Mesendoderm (in vitro differentiated cells): ENCODE measurements at places on chromosomes 6 and 20.
A peak's percentile ranks its signal among the peaks of the same experiment; 100 is the strongest.

GRCh38 chr6:64186592-64186991 lies 551.0 kb downstream of the PHF3 start:
- DNase-seq = no peak

- DNase-seq = no peak
These were observed 558.2 kb upstream of the JAG1 start for GRCh38 chr20:11231742-11232648.

DNA sequence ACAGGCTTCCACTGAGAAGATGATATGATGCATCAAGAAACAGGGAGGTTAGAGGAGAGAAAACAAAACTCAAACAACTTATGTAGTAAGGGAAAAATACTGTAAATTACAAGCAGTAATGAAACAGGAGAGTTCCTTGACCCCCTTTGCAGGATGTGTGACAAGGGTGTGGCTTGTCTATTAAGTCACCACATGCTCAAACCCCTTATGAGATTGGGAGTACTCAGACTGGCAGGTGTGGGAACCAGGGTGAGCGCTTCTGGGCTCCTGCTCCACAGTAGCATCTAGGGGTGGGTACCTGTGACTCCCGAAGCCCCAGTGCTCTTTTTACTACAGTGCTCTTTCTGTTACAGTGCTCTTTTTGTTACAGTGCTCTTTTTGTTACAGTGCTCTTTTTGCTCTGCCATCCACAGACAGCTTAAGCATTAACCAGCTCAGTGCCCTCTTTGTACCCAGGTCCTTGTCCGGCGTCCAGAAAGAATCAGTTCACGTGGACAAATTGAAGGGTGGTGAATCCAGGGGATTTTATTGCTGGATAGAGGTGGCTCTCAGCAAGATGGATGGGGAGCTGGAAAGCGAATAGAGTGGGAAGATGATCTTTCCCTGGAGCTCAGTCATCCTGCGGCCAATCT lies 28.7 kb downstream of the OLIG3 start:
- no peak for DNase-seq

- no peak for DNase-seq
These were observed 59.9 kb upstream of the BHLHE23 start for GRCh38 chr20:63066506-63067265.

- no peak for DNase-seq
These were observed 21.4 kb downstream of the GSTA2 start for GRCh38 chr6:52741872-52742271.

GRCh38 chr6:37451441-37452193 lies 18.6 kb downstream of the CMTR1 start:
- DNase-seq = no peak

GRCh38 chr20:15564981-15565380 lies 1008.3 kb downstream of the KIF16B start:
- DNase-seq = no peak

DNA sequence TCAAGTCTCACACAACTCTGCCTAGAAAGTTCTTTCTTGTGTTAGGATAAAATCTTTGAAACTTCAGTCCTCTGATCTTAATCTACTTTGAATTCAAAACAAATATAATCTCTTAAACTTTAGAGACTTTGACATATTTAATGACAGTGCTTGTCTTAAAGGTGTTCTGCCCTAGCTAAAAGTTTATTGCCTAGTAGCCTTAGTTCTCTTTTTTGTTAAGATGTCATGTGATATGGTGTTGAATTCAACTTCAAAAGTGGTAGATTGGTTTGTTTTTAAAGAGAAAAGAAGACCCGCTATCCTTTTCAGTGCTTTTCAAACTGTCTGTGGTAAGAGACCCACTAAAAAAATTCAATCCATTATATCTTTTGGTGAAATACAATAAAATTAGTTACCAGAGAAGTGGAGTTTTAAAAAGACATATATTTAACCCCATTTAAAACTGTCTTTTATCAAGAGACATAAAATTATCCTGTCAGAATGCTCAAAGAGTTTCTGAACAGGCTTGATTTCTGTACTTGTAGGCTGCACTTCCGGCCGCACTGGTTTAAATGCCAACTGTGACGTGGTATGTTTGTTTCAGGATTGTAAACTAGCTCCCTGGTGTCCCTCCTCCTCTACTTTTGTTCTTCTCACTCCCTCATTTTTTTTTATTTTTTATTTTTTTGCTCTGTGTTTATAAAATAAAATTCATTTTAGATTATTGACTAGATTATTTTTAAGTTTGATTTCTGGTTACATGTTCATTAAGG lies 76.5 kb downstream of the QKI start:
- DNase-seq = no peak

DNA sequence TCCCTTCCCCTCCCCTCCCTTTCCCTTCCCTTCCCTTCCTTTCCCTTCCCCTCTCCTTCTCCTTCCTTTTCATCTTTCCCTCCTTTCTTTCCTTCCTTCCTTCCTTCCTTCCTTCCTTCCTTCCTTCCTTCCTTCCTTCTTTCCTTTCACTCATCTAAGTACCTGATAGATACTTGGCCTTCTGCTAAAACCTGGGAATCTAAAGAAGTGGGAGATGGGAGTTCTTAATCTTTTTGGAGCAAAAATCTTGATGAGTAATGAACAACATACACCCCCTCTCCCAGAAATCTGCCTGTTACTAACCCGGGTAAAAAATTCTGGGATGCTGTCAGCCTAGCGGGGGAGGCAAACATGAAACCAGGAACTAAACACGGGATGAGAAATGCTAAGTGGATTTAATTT lies 100.7 kb downstream of the VEGFA start:
- DNase-seq = no peak

- DNase-seq = peak; percentile 41
These were observed 36.3 kb upstream of the TGM2 start for GRCh38 chr20:38201356-38201755.

DNA sequence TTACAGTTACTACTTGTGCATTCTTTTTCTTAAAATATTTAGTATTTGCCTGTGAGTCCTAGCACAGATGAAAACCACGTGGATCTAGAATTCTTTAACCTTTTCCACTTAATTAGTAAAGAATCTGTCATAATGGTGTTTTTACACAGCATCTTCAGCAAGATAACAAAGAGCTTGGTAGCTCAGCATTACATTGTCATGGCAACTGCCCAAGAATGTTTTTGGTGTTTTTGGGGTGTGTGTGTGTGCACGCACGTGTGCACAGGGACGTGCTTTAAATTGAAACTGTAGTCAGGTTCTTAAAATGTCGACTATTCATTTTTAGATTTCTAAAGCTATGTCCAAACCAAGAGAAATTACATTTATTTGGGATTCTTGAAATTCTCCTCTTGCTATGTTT lies 108.0 kb downstream of the FIG4 start:
- DNase-seq = no peak

- DNase-seq = peak; percentile 40
These were observed 186.8 kb downstream of the CDH26 start for GRCh38 chr20:60144974-60145527.

GRCh38 chr20:48190757-48191156 lies 405.5 kb upstream of the SULF2 start:
- DNase-seq = peak; percentile 42

DNA sequence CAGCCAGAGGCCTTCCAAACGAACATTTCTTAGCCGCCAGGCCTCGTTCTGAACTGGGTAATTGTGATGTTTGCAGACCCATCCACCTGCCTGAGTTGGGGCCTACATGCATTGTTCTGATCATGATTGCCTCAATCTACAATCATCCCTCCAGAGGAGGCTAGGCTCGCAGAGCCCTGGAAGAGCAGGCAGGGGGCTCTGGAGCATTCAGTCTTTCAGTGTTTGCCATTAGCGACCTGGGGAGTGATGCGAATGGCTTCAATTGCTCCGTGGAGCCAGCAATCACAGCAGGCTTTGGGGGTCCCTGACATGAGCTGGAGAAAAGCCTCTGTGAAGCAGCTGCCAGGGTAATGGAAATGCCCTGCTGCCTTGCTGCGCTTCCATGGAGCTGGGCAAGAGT lies 22.0 kb downstream of the SNAP25 start:
- DNase-seq = peak; percentile 36

- no peak for DNase-seq
These were observed 167.4 kb downstream of the COL21A1 start for GRCh38 chr6:56079751-56080540.

- DNase-seq = no peak
These were observed 42.6 kb upstream of the TULP4 start for GRCh38 chr6:158269657-158270056.

DNA sequence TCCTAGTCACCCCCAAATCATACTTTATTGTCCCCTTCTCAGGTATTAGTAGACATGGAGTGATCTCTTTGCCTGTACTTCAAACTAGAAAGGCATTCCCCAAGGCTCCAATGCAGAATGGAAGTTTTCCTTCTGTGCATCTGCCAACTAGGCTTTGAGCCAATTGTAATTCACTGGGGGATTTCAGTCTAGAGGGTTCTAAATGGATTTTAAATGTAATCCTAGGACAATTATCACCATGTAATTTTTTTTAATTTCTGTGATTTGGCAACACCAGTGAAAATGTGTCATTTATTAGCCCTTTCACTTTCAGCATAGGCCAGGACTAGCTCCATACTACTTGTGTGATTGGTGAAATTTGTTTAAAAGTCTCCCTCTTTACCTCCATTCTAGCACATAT lies 557.6 kb upstream of the MARCKS start:
- no peak for DNase-seq

DNA sequence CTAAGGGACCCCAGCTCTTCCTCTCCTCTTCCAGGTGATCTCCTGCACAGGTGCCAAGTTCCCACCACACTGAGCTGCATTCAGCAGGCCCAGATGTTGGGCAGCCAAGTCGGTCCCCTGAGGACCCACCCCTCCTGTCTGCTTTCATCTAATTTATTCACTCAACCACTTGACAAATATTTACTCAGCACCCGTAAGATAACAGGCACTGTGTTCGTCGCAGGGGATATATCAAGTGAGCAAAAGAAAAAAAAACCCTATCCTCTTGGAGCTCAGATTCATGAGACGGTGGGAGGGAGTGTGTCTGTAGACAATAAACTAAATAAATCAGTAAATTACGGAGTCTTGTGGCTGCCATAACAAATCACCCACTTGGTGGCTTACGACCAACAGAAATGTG lies 143.6 kb downstream of the MRPL14 start:
- no peak for DNase-seq

DNA sequence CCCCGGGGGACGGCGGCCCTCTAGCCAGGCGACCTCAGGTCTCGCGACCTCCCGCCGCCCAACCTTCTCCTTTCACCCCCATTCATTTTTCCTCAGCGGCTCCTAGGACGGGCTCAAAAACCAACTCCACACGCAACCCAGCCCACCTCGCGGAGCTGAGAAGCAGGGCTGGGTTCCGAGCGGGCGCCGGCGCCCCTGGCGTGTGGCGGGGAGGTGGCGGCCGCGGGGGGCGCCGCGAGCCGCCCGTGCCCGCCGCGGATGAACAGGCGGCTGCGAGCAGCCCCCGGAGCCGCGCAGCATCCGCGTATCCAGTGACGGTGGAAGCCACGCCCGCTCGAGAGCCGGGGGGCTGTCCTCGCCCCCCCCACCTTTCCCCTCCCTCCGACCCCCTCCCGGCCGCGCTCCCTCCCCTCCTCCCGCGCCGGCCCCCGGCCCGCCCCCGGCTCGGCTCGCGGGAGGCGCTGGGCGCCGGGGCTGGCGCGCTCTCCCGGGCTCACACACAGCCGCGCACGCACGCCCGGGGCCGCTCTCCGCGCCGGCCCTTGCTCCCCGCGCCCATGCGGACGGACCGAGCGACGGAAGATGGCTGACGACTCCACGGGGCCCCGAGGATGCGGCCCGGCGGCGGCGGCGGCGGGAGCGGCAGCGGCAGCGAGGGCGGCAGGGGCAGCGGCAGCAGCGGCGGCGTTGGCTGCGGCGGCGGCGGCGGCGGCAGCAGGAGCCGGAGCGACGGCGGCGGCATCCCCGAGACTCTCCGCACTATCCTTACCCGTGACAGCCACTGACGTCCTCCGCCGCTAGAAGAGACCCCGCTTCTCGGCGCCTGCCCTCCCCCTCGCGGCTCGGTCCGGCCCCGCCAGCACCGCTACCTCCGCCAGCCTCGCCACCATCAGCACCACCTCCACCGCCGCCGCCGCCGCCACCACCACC lies at the start of gene SOBP:
Gene SOBP, plus strand, starts transcription at position 482 of the 930 bp plus-strand sequence. CDS start 500 bp downstream, outside the sequence.
- DNase-seq = peak; percentile 61

DNA sequence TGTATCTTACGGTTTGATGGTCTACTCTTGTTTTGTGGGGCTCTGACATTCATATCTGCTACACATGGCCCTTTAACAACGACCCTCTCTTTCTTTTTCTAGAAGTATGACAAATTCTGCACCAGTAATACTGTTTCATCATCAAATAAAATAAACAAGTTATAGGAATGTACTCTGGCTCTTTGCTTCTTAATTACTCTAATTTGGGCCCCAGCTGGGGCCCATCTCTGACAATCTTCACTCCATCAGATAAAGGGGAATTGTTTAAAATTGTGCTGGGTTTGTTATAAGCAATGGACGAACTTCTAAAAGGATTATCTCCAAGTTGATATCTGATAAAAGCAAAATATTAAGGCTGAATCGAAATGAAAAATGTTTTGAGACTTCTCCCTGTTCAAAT lies 343.6 kb upstream of the JAG1 start:
- no peak for DNase-seq

GRCh38 chr6:158536084-158536890 lies 23.6 kb upstream of the TMEM181 start:
- DNase-seq = peak; percentile 92

DNA sequence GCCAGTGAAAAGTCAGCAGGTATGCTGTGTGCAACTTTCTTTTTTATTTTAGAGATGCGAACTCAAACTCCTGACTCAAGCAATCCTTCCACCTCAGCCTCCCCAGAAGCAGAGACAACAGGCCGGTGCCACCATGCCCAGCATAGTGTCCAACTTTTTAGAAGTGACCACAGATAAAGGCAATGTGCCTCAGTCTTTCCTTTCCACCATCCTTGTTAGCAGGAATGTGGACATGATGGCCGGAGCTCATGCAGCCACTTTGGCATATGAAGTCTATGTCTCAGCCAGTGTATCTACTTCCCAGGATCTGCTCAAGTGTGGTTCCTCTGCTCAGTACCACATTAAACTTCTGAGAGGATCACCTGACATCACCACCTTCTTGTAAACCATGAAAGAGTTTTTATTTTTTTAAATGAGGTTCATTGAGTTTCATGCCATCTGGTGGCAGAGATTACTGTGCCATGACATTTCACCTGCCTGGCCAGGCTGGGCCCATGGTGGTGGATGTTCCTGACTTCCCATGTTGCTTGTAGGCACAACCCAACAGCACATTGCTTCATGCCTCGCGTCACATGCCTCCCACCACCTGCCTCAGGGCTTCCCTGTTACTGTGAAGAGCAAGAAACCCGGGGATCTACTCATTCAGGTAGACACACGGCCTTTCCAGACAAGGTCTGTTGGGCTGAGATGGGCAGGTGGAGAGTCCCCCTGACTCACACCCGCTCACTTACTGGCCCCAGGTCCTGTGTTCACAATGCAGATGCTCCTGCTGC lies 216.5 kb downstream of the LY86 start:
- DNase-seq = no peak

DNA sequence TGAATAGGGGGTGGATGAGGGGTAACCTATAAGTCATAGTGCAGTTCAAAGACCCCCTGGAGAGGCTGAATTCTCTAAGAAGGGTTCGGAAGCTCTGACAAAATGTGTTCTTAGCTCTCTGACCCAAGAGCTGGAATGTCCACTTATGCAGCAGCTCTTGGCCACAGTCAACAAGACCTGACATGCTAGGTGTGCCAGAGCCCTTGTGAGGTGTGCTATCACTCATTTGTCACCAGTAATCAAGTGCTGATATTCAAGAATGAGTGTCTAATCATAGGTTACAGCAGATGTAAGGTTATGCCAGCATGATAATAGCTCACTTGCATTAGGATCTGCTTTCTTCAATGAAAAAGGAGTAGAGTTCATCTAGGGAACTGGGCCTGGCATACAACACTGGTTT lies 28.1 kb downstream of the TOMM6 start:
- peak; percentile 2 for DNase-seq
